Activated CD8-positive, alpha-beta memory T cell treated with anti-CD3 and anti-CD28 coated beads for 1 hour (primary cell): ENCODE measurements at places on chromosomes 1 and 21.
A peak's percentile ranks its signal among the peaks of the same experiment; 100 is the strongest.

- peak; percentile 3 for DNase-seq
Measured at GRCh38 chr1:66331658-66332547, 202.1 kb upstream of the SGIP1 start.

- DNase-seq = no peak
Measured at GRCh38 chr1:22402356-22403053, 49.1 kb upstream of the ZBTB40 start.

- DNase-seq = no peak
Measured at GRCh38 chr1:71857862-71858261, 424.5 kb downstream of the NEGR1 start.

GRCh38 chr1:66445492-66446181 is 88.3 kb upstream of the SGIP1 start:
- DNase-seq = peak; percentile 15

DNA sequence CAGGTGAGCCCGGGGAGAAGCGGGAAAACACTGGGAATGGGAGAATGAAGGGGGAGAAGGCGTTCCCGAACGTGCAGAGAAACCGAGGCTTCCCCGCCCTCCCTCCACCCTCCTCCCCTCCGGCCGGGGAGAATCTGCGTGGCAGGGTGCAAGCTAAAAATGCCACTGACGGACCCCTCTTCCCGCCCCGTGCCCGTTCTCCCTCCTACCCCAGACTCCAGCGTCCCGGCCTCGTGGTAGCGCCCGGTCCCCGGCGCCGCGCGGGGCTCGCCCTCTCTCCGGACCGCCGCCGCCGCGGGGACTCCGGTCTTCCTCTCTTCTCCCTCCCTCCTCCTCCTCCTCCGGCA is 81.6 kb upstream of the AK4 start:
- no peak for DNase-seq

- no peak for DNase-seq
Measured at GRCh38 chr1:161820914-161821313, 54.8 kb downstream of the ATF6 start.

- no peak for DNase-seq
Measured at GRCh38 chr1:188669728-188670382, 1807.8 kb downstream of the BRINP3 start.

DNA sequence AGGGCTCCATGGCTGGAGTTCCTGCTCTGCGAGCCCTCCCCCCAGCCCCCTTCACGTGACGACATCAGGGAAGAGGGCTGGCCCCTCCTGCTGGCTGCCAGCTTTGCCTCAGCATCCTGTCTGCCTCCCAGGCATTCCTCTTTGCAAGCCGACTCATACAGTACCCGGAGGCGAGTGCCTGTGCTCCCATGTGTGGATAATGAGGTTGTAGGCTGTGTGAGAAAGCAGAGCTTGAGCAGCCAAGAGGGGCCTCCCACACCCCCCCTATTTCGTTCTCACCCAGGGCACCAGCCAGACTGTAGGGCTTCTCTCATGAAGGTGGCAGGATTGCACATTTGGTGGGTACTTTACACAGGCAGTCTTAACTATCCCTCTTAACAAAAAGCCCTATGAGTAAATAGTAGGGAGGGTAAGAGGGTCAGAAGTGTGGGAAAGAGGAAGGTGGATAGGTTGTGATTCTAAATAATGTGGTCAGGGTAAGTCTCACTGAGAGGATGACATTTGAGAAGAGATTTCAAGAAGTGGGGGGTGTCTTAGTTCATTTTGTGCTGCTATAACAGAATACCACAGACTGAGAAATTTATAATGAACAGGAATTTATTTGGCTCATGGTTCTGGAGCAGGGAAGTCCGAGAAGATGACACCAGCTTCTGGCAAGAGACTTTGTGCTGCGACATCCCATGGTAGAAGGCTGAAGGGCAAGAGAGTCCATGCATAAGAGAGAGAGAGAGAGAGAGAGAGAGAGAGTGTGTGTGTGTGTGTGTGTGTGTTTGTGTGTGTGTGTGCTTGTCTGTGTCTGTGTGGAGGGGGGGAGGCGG is 113.5 kb downstream of the OMA1 start:
- no peak for DNase-seq

- DNase-seq = no peak
Measured at GRCh38 chr1:244405856-244406255, 45.9 kb downstream of the ADSS2 start.

DNA sequence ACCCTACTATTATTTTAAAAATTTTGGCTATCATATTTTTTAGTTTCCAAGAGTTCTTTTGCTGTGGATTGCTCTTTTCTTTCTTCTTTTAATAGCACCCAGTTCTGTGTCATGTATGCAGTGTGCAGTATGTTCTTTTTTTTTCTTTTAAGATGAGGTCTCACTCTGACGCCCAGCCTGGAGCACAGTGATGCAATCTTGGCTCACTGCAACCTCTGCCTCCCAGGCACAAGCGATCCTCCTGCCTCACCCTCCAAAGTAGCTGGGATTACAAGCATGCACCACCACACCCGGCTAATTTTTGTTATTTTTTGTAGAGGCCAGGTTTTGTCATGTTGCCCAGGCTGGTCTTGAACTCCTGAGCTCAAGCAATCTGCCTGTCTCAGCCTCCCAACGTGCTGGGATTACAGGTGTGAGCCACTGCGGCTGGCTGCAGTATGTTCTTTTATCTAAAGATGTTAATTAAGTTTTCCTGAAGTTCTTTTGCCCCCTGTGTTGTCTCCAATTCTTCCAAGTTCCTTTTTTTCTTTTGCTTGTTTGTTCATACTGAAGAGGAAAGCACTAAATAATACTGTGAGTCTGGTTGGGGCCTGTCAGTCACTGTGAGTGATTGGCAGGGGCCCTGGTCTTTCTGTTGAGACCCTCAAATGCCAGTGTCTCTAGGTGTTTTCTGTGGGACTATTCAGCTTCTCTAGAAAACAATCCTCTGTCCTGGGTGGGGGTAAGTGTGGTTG is 17.5 kb upstream of the TTC22 start:
- DNase-seq = no peak

GRCh38 chr21:15968776-15969310 is 239.1 kb downstream of the USP25 start:
- no peak for DNase-seq
